Mesothelial cell of epicardium (in vitro differentiated cells): ENCODE measurements at places on chromosomes 3 and 15.
A peak's percentile ranks its signal among the peaks of the same experiment; 100 is the strongest.

GRCh38 chr15:40322531-40323238 lies 807 bp upstream of the INAFM2 start:
- peaks cover 47% of the 10 kb centered on the region for H3K4me1 ChIP-seq
- H3K27ac ChIP-seq = peak overlapping the region; percentile 91
- H3K36me3 ChIP-seq = no peaks in the 10 kb centered on the region
- no peaks in the 10 kb centered on the region for H3K27me3 ChIP-seq

GRCh38 chr3:176661432-176661964 lies 535.8 kb downstream of the TBL1XR1 start:
- H3K27ac ChIP-seq = no peak overlapping the region
- no peak overlapping the region for H3K4me3 ChIP-seq
- H3K36me3 ChIP-seq = no peaks in the 10 kb centered on the region

GRCh38 chr15:52134502-52135144 lies 22.0 kb upstream of the BCL2L10 start:
- no peak overlapping the region for H3K27ac ChIP-seq
- H3K4me3 ChIP-seq = no peak overlapping the region
- peaks cover 13% of the 10 kb centered on the region for H3K36me3 ChIP-seq
- no peaks in the 10 kb centered on the region for H3K27me3 ChIP-seq
- DNase-seq = no peak
- peaks cover under 1% of the 10 kb centered on the region for H3K4me1 ChIP-seq

DNA sequence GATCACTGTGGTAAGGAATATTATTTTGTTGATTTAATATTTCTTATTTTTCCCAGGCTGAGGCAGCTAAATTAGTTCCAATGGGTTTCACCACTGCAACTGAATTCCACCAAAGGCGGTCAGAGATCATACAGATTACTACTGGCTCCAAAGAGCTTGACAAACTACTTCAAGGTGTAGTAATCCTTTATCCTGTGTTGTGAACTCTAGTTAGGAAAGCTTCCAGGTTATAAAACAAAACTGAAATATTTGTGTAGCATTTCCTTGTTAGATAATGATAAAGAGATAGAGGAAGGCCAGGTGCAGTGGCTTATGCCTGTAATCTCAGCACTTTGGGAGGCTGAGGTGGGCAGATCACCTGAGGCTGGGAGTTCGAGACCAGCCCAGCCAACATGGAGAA lies 11.1 kb downstream of the RAD51 start:
- no peaks in the 10 kb centered on the region for H3K27me3 ChIP-seq
- peaks cover 11% of the 10 kb centered on the region for H3K36me3 ChIP-seq
- no peak overlapping the region for H3K4me3 ChIP-seq
- H3K4me1 ChIP-seq = no peaks in the 10 kb centered on the region
- no peak for DNase-seq

DNA sequence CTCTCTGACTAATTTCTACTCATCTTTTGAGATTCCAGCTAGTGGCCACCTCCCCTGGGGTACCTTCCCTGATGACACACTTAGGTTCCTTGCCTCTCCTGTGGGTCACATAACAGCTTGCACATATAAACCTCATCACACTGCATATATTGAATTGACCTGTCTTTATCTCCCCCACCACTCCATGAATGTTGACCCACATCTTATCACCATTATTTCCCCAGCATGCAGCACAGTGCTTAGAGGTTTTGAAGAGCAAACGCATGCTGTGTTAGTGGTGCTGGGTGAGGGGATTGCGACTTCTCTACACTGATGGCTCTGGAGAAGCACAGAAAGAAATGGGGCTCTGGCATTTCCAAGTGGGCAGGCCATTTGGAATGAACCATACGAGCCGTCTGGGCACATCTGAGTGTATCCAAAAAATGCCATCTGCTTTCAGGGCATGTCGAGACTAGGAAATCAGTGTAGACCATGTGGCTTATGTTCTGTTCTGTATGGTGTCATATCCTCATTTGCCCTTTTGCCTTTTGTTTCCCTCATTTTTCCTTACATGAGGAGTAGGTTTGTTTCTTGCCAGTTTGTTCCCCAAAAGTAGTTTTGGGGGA lies 333.2 kb upstream of the TRIM42 start:
- H3K4me3 ChIP-seq = no peak overlapping the region
- no peaks in the 10 kb centered on the region for H3K27me3 ChIP-seq
- no peaks in the 10 kb centered on the region for H3K36me3 ChIP-seq
- H3K4me1 ChIP-seq = peaks cover 19% of the 10 kb centered on the region
- no peak overlapping the region for H3K27ac ChIP-seq
- no peak for DNase-seq

DNA sequence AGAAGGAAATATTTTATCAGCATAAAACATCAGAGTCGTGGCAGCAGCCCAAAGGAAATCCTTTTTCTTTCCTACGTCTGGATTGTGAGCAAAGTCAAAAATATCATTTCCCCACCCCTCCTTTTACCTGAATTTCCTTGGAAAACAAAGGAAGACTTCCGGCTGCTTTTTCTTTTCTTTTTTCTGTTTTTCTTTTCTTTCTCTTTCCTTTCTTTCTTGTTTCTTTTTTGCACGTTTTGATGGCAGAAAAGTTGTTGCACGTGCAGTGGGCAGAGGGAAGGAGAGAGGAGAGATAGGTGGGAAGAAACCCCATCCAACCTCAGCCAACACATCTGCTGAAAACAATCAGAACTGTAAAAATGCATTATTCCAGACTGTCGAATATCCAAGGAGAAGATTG lies 544 bp upstream of the MYO1E start:
- peaks cover 12% of the 10 kb centered on the region for H3K27me3 ChIP-seq
- DNase-seq = no peak
- peak overlapping the region; percentile 99 for H3K27ac ChIP-seq
- H3K36me3 ChIP-seq = no peaks in the 10 kb centered on the region

DNA sequence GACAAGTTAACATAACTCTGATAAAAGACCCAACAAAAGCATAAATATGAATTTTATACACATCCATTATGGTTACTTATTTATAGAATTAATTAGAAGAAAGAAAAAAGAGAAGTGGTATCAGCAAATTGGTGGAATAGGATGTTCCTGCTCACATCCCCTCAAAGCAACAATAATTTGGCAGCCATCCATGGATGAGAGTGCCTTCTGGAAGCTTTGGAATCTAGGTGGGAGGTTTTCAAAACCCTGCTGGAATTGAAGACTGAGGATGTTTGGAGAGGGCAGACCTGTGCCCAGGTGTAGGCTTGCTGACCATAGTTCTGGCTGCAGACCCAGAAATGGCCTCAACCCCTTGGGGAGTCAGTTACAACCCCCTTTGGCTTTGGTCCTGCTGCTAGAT lies 91.2 kb downstream of the EDEM1 start:
- no peak overlapping the region for H3K27ac ChIP-seq
- no peaks in the 10 kb centered on the region for H3K4me1 ChIP-seq
- no peak overlapping the region for H3K4me3 ChIP-seq
- no peak for DNase-seq
- H3K36me3 ChIP-seq = no peaks in the 10 kb centered on the region

- H3K4me3 ChIP-seq = no peak overlapping the region
- no peaks in the 10 kb centered on the region for H3K36me3 ChIP-seq
- H3K27ac ChIP-seq = no peak overlapping the region
- DNase-seq = no peak
- H3K27me3 ChIP-seq = no peaks in the 10 kb centered on the region
Observed at GRCh38 chr15:31349233-31350141, 22.9 kb downstream of the KLF13 start.

DNA sequence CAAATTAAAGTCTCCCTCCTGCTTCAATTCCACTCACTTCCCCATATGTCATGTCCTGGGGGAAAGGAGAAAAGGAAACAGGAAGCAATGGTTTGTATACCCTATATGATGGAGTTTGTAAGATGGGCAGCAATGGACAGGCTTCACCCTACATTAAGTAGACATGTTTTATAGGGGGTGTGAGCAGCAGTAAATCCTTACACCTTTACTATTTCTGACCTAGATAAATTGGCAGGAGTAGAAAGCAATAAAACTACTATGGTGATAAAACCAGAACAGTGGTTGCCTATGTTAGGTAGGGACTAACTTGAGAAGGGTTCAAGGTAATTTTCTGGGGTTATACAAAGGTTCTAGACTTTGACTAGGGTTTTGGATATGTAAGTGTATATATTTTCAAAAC lies 301.7 kb downstream of the GBE1 start:
- DNase-seq = no peak
- no peak overlapping the region for H3K4me3 ChIP-seq
- peaks cover 2% of the 10 kb centered on the region for H3K27me3 ChIP-seq
- H3K4me1 ChIP-seq = peaks cover 20% of the 10 kb centered on the region

DNA sequence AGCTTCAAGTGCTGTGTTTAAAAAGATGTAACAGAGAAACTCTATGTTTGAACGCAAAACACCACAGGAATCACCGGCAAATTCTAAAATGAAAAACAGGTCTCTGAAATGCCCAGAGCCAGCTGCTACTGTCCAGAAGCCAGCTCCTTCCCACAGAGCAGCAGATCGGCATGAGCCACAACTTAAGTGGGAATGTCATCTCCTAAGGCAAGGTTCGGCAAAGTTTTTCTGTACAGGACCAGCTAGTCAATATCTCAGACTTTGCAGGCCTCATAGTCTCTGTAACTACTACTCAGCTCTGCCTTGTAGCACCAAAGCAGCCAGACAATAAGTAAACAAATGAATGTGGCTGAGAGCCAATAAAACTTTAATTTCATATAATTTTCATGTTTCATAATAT lies 4.9 kb downstream of the PLOD2 start:
- H3K36me3 ChIP-seq = peaks cover 9% of the 10 kb centered on the region
- H3K27me3 ChIP-seq = no peaks in the 10 kb centered on the region
- peak overlapping the region; percentile 26 for H3K4me3 ChIP-seq

DNA sequence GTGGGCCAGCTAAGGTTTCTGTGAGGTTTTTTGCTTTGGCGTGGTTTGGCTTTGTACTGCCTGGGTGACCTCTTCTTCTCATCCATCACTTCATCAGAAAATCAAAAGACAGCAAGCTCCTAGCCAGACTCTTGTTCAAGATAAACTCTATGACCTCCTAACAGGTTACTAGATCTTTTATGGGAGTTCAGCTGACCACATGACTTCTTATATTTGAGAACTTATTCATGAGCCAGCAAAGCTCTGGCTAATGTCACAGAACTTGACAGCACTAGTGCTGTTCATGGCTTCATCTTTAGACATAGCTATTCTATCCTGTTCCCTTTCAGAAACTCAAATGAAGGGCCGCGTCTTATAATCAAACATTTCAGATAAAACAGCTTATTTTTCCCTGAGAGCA lies 527.1 kb upstream of the GOLIM4 start:
- H3K27me3 ChIP-seq = no peaks in the 10 kb centered on the region
- DNase-seq = no peak
- no peak overlapping the region for H3K4me3 ChIP-seq
- peaks cover 77% of the 10 kb centered on the region for H3K4me1 ChIP-seq
- peak overlapping the region; percentile 74 for H3K27ac ChIP-seq

DNA sequence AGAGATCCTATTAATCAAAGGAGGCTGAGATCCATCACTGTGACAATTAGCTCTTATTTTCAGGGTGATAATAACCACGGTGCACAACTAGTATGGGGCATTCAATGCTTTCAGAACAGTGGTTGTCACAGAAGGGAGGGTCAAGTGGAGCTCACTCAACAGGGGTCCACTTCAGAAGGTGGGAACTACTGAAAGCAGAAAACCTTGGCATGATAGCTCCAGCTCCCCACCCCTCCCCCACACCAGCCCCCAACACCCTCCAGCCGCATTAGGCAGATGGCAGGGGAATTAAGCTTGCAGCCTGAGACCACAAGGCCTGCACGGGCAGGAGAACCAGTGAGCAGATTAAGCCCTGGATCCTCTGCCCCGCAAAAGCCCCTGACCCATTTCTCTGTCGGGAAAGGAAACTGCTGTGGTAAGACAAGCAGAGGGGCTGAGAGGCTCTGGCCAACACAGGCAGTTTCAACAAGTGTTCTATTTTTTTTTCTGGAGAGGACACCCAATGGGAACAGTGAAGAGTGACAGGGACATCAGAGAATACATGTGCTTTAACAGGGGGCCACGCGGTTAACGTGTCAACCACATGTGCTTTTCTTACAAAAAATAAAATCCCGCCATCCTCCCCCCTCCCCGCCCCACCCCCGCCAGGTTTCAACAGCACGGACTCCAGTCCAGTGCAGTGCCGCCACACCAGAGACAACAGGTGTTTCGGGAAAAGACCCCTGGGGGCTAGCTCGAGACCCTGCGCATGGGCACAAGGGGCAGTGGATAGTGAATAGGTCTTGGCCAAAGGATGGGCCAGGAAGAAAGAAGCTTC lies 997 bp downstream of the FYCO1 start:
- H3K4me3 ChIP-seq = peak overlapping the region; percentile 83
- no peaks in the 10 kb centered on the region for H3K36me3 ChIP-seq
- peaks cover 3% of the 10 kb centered on the region for H3K4me1 ChIP-seq
- peak overlapping the region; percentile 81 for H3K27ac ChIP-seq
- peaks cover 19% of the 10 kb centered on the region for H3K27me3 ChIP-seq

- DNase-seq = no peak
- peaks cover 29% of the 10 kb centered on the region for H3K4me1 ChIP-seq
- H3K4me3 ChIP-seq = no peak overlapping the region
- H3K27ac ChIP-seq = peak overlapping the region; percentile 65
- no peaks in the 10 kb centered on the region for H3K36me3 ChIP-seq
Observed at GRCh38 chr3:35663471-35663870, 24.1 kb downstream of the ARPP21 start.

DNA sequence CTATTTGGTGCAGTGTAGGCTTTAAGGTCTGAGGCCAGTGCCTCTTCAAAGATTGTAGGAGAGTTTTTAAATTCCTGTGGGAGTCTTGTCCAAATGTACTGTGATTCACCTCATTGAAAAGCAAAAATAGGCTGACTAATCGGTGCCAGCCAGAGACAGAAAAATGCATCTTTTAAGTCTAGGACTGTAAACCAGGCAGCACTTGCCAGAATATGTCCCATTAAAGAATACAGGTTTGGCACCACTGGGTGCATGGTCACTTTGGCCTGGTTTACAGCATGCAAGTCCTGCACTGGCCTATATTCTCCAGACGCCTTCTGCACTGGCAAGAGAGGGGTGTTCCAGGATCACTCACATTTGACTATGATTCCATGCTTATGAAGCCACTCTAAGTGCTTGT lies 20.3 kb upstream of the NOX5 start:
- peaks cover 21% of the 10 kb centered on the region for H3K27me3 ChIP-seq
- no peak for DNase-seq
- H3K4me3 ChIP-seq = no peak overlapping the region
- no peaks in the 10 kb centered on the region for H3K36me3 ChIP-seq
- peaks cover 34% of the 10 kb centered on the region for H3K4me1 ChIP-seq

DNA sequence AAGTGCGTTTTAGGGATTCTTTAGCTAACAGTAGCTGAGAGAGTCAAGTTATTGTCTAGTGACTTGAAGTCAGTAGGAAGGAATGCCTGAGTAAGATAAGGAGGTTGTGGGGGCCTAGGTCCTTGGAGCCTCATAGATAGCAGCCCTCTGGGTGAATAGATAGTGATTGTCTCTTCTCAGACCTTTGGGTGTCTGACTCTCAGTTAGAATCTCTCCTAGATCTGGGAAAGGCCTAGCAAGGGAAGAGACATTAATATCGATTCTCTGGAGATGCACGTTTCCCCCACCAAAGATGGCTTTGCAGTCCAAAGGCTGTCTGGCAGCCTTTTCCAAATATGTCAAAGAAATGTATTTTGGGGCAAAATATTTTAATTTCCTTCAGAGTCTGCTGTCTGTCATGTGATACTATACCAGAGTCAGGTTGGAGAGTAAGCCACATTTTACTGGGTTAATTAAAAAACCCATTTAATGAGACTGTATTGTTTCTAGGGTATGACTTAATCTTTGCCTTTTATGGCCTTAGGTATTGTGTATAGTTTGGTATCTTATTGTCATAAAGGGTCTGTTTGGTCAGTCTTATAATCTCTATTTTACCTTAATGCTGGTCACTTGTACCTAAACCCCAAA lies 92.2 kb downstream of the ST6GAL1 start:
- H3K4me1 ChIP-seq = no peaks in the 10 kb centered on the region
- no peak overlapping the region for H3K4me3 ChIP-seq
- no peaks in the 10 kb centered on the region for H3K27me3 ChIP-seq
- H3K27ac ChIP-seq = peak overlapping the region; percentile 14
- H3K36me3 ChIP-seq = peaks cover 5% of the 10 kb centered on the region
- DNase-seq = no peak
